ENCODE measurements at places on chromosomes 7 and 10. TPM values are rescaled to one million over a fixed set of nuclear protein-coding genes. Genes with fewer than 3 reads are reported as not detected.

Gene PVRIG
- not detected for total RNA-seq

Gene CYP3A4
- total RNA-seq: not detected

Gene SORCS3
- total RNA-seq: 0.03 TPM

Gene MALRD1
- 0.47 TPM for total RNA-seq

Gene PRLHR
- total RNA-seq: not detected

Gene SUN3
- total RNA-seq: not detected

DNA sequence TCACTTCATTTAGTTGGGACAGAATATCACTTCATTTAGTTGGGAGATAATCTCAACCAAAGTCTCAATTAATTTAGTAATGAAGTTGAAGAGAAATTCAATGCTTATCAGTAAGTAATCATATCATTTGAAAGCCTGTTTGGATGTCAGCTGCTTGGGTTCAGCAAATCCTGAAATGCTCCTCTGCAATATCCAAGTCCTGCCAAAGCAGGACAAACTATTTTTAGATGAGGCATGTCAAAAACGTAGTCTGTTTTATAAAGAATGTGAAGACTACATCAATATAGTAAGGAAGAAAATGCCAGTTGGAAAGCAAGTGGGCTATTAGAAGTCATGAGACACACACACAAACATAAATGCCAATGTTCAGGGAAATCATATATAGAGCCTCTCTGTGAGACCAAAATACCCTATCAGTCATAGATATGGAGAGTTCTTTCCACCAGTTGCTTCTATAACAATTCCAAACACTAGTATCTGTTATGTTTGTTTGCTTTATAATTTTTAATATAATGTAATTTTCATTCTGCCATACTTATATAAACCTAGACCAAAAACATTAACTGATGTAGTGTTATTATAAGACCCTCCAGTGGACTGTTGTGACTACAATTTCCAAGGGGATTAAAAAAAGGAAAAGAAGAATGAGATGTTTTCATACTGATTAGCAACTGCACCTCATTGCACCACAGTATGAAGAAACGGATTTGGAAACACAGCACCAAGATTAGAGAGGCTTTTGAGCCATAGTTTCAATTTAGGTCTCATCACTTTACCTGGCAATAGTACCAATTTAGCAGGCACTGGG lies 160.7 kb downstream of the LRRTM3 start:
- no peak for DNase-seq

GRCh38 chr10:78406648-78407008 lies 373.0 kb downstream of the RPS24 start:
- no peak for DNase-seq

GRCh38 chr10:100167553-100168312 lies 18.1 kb downstream of the ERLIN1 start:
- DNase-seq: no peak

- DNase-seq: no peak
Observed at GRCh38 chr7:129854401-129854800, 98.4 kb downstream of the UBE2H start.

GRCh38 chr7:270351-270983 lies 19.5 kb upstream of the FOXL3 start:
- DNase-seq: no peak

DNA sequence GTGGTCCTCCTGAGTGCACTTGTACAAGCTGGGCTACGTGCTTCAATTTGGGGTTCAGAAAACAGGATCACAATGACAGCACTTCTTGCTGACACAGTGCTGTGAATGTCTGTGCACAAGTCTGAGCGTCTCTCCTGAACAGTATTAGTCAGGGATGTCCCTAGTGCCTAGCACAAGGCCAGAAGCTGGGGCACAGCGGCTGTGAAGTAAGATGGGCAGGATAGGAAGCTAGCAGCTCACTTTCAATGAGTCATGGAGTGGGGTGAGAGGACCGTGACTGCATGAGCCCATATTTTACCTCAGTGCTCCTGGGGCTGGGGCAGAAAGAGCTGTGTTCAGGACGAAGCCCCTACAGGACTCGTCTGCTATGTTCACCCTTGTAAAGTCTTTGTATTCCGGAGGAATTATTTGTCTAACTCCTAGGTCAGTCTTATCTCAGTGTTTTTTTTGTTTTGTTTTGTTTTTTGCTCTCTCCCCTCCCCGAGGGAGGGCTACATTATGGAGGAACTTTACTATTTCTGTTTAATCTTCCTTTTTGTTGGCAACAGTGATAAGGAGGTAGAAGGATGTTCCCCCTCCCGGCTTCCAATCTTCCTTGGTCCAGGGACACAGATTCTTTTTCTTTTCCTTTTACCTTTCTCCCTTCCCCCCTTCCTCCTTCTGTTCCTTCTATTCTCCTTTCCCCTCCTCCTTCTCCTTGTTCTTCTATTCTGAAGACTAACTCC lies 2.8 kb upstream of the LRMDA start:
- DNase-seq: no peak

DNA sequence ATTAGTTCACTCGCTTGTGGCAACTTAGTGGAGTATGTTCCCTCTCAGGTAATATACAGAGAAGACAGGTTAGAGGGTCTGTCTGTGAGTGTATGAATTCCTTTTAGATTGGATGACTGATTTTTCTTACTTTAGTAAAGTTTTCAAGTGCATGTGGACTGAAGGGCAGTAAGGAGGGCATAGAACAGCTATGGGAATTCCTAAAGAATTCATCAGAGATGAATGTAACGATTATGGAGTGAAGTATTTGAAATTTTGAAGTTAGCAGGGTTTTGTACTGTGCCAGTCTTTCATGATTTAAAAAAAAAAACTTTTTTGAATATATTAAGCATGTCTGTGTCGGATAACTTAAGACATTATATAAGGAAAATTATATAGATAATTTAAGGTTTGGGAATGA lies 15.5 kb downstream of the MAPK8 start:
- no peak for DNase-seq

DNA sequence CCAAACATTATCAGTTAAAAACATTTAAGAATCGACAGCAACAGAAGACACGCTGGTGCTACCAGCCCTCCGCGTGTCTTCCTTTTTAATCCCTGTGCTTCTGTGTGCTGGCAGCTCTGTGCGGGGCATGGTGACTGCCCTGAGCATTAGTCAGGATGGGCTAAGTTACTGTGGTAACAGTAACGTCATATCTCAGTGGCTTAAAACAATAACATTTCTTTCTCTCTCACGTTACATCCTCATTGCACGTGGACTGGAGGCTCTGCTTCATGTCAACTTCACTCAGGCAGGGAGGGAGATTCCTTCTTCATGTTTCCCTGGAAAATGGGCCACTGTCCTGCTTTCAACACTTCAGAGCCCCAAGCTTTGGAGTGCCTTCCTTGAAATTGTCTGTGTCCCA lies 378.5 kb downstream of the CCSER2 start:
- DNase-seq: no peak

DNA sequence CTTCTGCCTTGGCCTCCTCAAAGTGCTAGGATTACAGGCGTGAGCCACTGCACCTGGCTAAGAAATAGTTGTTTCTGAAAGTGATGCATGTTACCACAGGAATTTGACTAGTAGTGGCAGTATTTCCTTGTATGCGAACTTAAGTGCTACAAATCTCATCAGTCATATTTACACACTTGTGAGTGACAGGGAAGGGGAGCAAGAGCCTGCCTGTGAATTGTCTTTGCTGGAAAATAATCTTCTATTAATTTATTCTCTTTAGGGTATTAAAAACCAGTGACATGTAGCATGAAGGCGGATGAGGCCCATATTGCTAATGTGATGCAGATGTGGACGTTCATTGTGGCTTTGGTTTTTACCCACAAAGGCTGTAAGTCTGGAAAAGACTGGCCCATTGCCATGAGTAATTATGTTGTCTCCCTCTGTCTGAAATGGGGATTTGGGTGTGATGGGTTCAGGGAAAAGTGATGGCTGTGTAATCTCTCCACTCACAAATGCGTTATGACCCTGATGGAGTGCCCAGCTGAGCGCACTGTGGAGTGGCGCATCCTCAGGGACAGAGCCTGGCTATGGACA lies 97.6 kb downstream of the CCNY start:
- no peak for DNase-seq

DNA sequence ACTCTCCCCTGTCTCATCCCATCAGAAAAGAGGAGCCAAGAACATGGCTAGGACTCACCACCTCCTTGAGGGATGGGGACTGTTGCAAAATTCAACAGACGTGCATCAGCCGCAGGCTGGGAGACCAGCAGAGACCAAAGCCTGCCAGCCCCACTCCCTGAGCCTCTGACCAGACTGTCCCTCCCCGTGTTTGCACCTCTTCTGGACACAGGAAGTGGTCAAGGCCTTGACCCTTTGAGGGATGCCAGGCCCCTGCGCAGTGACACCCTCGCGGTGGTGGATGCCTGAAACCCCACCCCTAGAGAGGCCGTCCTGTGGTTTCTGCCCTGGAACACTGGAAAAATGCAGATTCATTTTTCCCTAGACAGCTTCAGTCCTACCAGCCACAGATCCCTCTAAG lies 128.4 kb upstream of the TCF7L2 start:
- no peak for DNase-seq

DNA sequence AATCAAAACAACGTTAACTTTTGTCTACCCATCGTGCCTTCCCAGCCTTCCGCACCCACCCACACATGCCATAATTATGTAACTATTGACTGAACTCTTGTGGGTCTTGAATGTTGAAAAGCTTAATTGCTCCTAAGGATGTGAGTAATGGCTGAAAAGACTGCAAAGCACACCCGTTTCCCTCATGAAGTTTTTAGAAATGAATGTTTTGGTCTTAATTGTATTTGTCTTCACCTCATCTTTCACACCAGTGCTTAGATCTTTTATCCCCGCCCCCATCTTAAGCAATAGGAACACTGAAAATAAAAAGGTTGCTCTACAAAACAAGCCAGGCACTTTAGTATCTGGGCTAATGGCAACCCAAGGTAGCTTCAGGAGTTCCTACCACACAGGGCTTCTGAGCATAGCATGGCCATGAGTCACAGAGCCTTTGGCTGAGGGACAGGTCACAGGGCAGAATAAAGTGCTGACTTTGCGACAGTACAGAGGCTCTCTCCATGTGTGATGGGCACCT lies 690.5 kb downstream of the PARD3 start:
- DNase-seq: no peak

- no peak for DNase-seq
Observed at GRCh38 chr7:127751062-127751461, 99.1 kb downstream of the SND1 start.

- peak; percentile 62 for DNase-seq
Observed at GRCh38 chr10:110641256-110641655, 2.9 kb upstream of the RBM20 start.
